GM19239 (cell line): ENCODE measurements at places on chromosomes 11 and 22.

GRCh38 chr11:70247710-70248072 is 22.8 kb upstream of the PPFIA1 start:
- DNase-seq, result no peak

DNA sequence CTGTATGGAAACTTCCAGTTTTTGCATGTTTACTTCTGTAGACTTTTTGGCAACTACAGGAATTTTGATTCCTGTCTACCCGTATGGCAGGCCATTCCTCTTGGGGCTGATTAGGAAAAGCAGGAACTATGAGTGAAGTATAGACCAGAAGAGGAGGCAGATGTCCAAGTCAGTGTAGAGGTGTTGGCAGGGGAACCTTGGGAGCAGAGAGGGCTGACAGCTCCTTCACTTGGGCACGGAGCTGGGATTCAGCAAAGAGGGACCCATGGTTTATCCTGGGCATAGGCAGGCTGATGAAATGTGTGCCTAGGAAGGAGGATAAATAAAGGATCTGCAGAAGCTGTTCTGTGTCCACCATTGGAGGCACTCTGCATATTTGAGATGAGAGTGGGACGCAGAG is 33.1 kb downstream of the TREH start:
- no peak for DNase-seq

GRCh38 chr11:59172345-59173079 is 580 bp downstream of the DTX4 start:
- DNase-seq, result peak; percentile 29

DNA sequence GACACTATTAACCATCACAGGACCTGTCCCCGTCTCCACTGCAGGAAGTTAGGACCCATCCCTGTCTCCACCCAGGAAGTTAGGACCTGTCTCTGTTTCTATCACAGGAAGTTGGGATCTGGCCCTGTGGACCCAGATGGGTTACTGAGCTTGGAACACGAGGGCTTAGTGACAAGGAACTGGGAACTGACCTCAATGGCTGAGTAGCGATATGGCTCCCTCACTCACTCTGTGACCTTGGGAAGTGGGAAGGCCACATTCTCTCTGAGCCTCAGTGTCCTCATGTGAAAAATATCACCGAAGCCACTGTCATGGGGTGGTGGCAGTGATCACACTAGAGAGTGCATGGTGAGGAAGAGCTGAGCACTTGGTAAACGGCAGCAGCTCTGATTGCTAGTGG is 59.4 kb downstream of the FBLN1 start:
- DNase-seq, result no peak
